ENCODE measurements at places on chromosomes 5 and 9. TPM values are rescaled to one million over a fixed set of nuclear protein-coding genes. Genes with fewer than 3 reads are reported as not detected.

DNA sequence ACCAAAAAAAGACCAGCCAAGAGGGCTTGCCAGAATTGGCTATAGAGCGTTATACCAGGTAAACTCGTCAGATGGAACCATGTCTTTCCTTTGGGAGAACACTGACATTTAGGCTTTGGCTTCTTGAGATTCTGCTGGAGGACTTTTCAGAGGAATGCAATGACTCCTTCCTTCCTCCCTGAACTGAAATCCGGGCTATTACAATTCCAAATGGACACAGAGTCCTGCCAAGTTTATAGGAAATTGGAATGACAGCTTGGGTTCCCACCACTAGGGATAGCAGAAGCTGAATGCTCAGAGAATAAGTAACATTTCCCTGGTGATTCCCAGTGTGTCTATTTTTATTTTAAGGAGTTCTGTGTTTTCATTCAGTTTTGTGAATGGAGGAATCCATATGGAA, 143.0 kb downstream of the FGF1 start:
- H3K27ac ChIP-seq = no peak overlapping the region
- H3K27me3 ChIP-seq = peaks cover 9% of the 10 kb centered on the region
- H3K36me3 ChIP-seq = no peaks in the 10 kb centered on the region
- no peak overlapping the region for H3K4me3 ChIP-seq

- no peak overlapping the region for H3K27ac ChIP-seq
- H3K27me3 ChIP-seq = peaks cover 13% of the 10 kb centered on the region
- no peaks in the 10 kb centered on the region for H3K36me3 ChIP-seq
- DNase-seq = no peak
Measured at GRCh38 chr9:4027606-4028005, 272.3 kb downstream of the GLIS3 start.

- H3K36me3 ChIP-seq = no peaks in the 10 kb centered on the region
- H3K27ac ChIP-seq = no peak overlapping the region
- peaks cover 19% of the 10 kb centered on the region for H3K4me1 ChIP-seq
- peaks cover 17% of the 10 kb centered on the region for H3K27me3 ChIP-seq
Measured at GRCh38 chr5:149041242-149041641, 21.6 kb downstream of the SH3TC2 start.

PTPRD gene
- total RNA-seq = 1.5 TPM

RAD50 gene
- 49.2 TPM for total RNA-seq

Measured in activated T-helper 2 cell treated with anti-CD3 and anti-CD28 coated beads, Interferon-gamma antibody, Interleukin-2, Interleukin-4, amounts not matched to agents 10 μg/mL and 5 μg/mL and 100 μg/mL, durations not matched to agents 14 hours and 24 hours and 36 hours (primary cell).